ENCODE measurements at places on chromosomes 5 and 9.

- DNase-seq: no peak
These were observed 456.3 kb upstream of the WWC1 start for GRCh38 chr5:167835146-167835545.

- peak; percentile 68 for DNase-seq
These were observed 55.9 kb downstream of the NSUN2 start for GRCh38 chr5:6576861-6577501.

GRCh38 chr5:142110046-142110531 is 1.5 kb downstream of the NDFIP1 start:
- peak; percentile 39 for DNase-seq

GRCh38 chr5:80408484-80409366 is 861 bp downstream of the ZFYVE16 start:
- DNase-seq: peak; percentile 76

DNA sequence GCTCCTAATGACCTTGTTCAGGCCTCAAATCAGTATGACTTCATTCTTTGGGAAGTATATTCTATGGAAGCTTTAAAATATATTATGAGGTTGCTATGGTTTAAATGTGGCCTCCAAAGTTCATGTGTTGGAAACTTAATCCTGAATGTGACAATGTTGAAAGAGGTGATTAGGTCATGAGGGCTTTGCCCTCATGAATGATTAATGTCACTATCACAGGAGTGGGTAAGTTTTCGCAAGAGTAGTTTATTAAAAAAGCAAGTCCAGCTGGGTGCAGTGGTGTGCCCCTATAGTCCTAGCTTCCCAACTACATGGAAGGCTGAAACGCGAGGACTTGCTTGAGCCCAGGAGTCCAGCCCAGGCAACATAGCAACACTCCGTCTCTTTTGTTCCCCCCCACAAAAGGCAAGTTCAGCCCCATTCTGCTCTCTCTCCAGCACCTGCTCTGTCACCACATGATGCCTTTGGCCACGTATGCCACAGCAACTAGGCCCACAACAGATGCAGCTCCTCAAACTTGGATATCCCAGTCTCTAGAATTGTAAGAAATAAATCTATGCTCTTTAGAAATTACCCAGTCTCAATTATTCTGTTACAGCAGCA is 105.3 kb downstream of the SIL1 start:
- DNase-seq: no peak

DNA sequence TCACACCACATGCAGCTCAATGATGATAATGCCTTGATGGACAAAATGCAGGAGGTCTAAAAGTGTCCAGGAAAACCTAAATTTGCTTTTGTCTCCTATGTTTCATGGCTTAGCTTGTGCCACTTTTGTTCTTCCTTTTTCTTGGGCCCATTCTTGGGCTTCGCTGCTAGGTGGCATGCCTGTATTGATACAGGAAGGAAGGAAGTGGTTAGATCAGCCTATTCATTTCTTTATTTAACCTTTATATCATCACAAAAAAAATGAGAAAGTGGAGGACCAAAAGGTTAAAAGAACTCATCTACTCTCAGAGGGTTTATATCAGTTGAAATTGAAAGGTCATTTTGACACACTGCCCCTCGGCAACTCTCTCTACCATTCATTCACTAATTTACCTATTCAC is 260.2 kb downstream of the ARHGAP26 start:
- DNase-seq: no peak

GRCh38 chr9:2785060-2785950 is 58.6 kb downstream of the PUM3 start:
- DNase-seq: no peak

DNA sequence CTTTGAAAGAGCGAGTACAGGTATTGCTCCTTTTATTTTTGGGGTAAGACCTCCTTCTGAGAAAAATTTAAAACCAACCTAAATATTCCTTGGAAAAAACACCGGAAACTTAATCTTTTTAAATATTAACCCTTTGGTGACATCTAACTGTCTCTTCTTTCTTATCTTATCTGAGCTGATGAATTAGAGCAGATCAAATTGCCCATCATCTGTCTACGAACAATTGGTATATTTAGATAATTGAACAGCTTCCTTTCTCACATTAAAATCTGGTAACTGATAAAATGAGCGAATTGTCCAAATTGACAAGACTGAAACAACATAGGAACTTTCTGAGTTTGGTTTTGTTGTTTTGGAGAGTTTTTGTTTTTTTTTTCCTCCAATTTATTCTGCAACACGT is 2.0 kb downstream of the ISL1 start:
- DNase-seq: no peak

GRCh38 chr9:20559231-20559890 is 62.9 kb downstream of the MLLT3 start:
- peak; percentile 35 for DNase-seq

- no peak for DNase-seq
These were observed 46.4 kb upstream of the EXOC3 start for GRCh38 chr5:396531-396961.

- no peak for DNase-seq
These were observed 51.4 kb upstream of the COL15A1 start for GRCh38 chr9:98892288-98892687.

- DNase-seq: no peak
These were observed 249.0 kb downstream of the GLIS3 start for GRCh38 chr9:4050916-4051315.

DNA sequence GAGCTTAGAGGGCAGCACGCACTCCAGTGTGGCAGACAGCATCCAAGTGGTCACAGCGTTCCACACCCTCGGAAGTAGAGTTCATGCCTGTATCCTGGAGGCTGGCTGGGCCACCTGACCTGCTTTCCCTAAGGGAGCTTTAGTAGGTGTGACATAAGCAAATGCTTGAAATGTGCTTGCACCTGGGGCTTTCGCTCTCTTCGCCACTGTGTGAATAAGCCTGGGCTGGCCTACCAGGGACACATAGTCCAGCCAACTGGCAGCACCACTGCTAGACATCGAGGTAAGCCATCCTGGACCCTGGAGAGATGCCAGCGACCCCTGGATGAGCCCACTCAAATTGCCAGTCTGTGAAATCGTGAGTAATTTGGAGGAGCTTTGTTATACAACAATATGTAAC is 24.9 kb upstream of the IRX4 start:
- DNase-seq: no peak

- DNase-seq: no peak
These were observed 591.0 kb upstream of the DMAC1 start for GRCh38 chr9:8390571-8390970.

DNA sequence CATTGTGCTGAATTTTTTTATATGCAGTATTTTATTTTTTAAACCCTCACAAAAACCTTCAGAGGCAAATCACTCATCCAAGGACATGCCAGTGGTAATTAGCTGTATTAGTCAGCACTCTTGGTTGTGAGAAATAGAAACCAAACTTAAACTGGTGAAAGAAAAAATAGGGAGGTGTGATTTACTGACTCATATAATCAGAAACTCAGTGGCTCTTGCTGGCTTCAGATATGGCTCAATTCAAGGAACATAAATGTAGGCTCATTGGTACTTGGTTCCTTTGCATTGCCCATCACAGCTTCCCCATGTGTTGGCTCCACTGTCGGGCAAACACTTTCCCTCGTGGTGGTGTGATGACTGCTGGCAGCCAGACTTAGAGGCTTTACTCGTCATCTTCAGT is 497.2 kb downstream of the MAT2B start:
- DNase-seq: peak; percentile 25

GRCh38 chr5:104512063-104512825 is 949.7 kb upstream of the NUDT12 start:
- DNase-seq: no peak

DNA sequence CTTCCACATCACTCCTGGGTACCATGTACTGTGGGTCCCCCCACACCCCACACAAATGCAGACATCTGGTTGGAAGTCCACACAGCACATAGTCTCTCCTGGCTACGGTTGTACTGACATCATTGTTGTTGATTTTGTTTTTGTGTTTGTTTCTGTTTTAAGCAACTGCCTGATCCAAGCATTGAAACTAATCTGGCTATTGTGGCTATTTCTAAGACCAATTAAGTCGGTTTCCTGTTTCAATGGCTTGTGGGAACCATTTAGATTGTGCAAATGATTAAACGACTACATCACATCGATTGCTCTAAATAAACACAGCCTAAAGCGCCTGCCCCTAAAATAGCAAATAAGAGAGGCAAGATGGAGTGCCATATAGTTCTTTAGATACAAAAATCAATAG is 226.8 kb upstream of the IRX4 start:
- no peak for DNase-seq

- no peak for DNase-seq
These were observed 964.5 kb upstream of the DMAC1 start for GRCh38 chr9:8764051-8764450.

DNA sequence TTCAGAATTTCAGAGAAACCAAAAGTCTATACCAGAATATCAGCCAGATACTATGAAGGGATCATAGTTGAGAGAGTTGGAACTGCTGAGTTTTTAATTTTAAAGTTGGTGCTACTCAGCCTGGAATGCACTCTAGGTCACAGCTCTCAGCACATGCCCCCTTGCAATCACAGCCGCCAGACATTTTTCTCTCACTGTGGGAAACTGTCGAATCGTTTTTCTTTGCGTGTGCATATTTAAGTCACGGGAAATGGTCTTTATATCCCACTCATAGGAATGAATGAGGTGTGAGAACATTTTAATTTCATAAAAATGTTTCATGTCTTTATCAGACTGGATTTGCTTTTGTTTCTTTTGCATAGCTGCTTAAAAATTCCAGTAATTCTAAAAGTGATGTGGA is 12.2 kb upstream of the SPDL1 start:
- no peak for DNase-seq

DNA sequence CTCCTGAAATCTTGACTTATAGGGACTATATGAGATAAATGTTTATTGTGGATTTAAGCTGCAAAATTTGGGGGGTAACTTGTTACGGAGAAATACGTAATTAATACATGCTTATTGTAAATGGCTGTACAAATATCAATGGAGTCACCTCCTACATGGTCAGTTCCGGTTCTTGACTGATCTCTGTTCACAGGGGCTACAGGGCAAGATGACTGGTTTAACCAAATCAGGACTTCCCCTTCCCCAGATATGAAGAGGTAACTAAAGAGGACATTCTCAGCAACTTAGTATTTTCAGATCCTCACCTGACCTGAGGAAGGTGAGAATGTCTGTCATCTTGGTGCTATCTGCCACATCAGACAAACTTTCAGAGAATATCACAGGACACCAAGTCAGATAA is 54.7 kb downstream of the PTCD2 start:
- DNase-seq: no peak

DNA sequence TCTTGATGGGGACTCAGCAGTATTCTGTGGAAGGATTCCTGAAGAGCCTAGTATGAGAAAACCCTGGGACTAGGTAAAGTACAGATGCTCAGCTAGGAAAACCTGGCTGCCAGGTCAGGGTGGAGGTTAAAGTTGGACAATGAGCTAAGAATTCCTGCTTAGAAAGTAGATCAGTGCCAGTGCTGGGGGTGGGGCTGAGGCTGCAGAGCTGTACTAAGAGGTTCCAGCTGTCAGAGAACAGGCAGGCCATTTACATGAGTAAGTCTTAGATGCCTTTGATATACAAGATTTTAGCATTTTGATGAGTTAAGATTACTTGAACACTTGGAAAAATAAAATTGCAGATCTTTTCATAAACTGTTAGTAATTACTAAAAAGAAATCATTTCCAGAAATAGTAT is 332.3 kb upstream of the NUDT12 start:
- DNase-seq: no peak

GRCh38 chr9:105091004-105091640 is 153.3 kb upstream of the SLC44A1 start:
- no peak for DNase-seq

- no peak for DNase-seq
These were observed 13.6 kb upstream of the AKNA start for GRCh38 chr9:114401344-114401743.

GRCh38 chr5:154826-155225 is 36.5 kb upstream of the LRRC14B start:
- DNase-seq: no peak

- DNase-seq: peak; percentile 25
These were observed 63.4 kb downstream of the ANGPTL2 start for GRCh38 chr9:127059030-127059429.

GRCh38 chr9:107176436-107177151 is 106.5 kb upstream of the RAD23B start:
- DNase-seq: no peak

- DNase-seq: peak; percentile 15
These were observed 169.2 kb upstream of the SLC30A5 start for GRCh38 chr5:68924481-68925145.

DNA sequence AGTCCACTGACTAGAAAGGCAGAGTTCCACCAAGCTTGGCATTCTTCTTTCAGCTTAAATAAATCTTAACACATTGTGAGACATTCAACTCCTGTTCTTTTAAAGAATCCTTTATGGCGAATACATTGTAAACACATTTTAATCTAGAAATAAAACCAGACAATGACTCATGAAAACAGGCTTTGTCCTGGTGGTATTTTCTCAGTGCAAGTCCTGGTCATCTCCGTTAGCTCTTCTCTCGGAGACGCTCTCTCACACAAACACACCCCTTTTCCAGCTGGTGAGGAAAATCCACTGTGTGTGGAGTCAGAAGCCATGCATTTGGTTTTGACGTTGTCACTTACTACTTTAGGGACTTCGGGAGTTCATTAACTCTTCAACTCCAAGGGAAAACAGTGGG is 140.4 kb downstream of the AUH start:
- DNase-seq: peak; percentile 23

- no peak for DNase-seq
These were observed 167.6 kb upstream of the WWC1 start for GRCh38 chr5:168123631-168124528.

DNA sequence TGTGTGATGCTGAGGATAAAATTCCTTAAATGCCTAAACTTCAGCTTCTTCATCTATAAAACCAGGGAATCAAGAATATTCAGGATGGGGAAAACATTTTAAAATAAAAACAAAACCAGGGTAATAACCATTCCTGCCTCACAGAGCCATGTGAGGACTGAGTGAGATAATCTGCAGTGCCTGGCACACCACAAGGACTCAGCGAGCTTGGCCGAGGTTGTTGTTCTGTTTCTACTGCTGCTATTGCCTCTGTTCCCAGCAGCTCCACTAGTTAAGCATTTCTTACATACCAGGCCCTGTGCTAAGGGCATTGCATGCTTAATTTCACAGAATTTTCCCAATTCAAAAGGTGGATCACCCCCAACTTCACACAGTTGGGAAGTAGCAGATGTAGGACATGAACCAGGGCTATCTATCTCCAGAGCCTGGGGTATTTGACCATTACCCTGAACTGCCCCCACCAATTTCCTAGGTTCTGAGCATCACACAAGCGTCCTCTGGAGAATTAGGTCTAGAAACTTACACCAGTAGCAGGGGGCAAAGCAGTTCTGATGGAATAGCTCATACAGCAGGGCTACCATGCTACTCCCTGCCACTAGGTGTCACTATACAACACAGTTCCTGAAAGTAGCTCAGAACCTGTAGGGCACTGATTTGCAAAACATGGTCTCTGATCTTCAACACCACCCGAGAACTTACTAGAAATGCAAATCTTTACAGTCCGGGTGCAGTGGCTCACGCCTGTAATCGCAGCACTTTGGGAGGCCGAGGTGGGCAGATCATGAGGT is 74.3 kb downstream of the LRSAM1 start:
- peak; percentile 80 for DNase-seq

- no peak for DNase-seq
These were observed 72.3 kb upstream of the BOD1 start for GRCh38 chr5:173688703-173689102.
